Activated naive CD4-positive, alpha-beta T cell treated with anti-CD3 and anti-CD28 coated beads, Interleukin-2, amount 50 U/mL, for 16 hours (primary cell): ENCODE measurements at places on chromosomes 3 and 15.

- DNase-seq: peak; percentile 68
Observed at GRCh38 chr15:25862472-25863110, 536 bp downstream of the ATP10A start.

DNA sequence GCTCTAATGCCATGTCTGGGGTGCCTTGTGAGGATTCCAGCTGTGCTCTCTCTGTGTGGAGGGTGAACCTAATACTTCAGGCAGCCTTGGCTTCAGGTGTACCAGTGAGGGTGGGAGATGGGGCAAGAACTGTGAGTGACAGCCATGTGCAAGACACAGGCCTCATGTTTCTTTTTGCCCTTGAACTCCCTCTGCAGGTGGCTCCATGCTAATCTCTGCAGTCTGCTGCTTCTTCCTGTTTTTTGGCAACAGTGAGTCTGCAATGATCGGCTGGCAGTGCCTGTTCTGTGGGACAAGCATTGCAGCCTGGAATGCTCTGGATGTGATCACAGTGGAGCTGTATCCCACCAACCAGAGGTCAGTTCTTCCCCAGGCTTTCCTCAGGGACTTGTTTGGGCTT is 189.3 kb downstream of the SV2B start:
- DNase-seq: no peak

GRCh38 chr3:122974764-122975162 is 52.8 kb downstream of the SEMA5B start:
- DNase-seq: no peak

DNA sequence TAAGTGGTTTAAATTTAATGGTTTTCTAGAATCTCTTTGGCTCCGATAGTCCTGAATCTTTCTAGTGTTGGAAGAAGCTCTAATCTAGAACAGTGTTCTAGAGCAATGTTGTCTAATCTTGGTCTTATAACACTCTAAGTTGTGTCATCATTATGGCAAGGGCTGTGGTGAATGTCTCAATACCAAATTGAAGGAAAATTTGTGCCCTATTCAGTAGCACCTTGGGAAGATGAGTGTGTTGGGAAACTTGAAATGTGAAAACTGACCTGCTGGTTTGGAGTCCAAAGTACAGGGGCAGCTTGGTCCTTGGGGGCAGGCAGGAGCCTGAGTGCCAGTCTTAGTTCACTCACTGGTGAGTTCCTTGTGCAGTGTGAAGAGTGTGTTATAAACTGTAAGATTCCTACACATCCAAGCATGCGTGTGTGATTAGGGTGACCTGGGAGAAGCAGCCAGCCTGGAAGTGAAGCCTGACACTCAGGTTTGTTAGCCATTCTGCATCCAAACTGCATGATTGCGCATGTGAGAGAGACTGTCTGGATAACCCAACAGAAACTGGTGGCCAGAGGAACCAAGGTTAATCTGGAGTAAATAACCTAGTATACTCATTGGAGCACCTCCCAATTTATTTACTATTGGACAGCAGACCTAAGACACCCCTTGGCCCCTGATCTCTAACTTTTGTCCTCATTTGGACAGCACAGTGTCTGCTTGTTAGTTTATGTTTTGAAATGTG is 14.6 kb downstream of the ZNF592 start:
- no peak for DNase-seq

GRCh38 chr3:14836049-14836468 is 17.3 kb downstream of the FGD5 start:
- DNase-seq: no peak

- DNase-seq: no peak
Observed at GRCh38 chr3:36282766-36283165, 97.5 kb upstream of the STAC start.

DNA sequence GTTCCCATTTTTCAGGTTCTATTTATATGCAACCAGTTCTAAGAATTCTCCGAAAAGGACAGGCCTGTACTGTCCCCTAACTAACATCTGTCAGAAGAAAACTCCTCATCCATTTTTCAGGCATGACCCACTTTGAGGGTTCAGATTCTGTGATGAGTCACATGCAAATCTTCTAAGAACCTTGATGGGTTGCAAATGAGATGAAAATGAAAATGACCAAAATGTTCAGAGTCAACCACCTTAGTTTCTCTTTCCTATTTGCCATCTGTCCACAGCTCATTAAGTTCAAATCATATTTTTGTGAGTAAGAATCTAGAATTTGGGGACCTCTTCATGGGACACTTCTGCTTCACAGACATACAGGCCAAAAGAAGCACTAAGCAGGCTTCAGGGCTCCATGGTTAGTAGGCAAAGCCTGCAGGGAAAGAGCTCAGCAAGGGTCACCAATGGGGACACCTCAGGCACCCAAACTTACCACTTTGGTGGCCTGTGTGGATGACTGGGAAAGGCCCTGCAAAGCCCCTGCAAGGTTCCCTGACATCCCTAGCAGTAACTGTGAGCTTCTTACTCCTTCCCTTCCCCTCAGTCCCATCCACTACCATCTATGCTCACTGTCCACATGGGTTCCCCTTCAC is 122.0 kb downstream of the WDR76 start:
- DNase-seq: no peak

- DNase-seq: no peak
Observed at GRCh38 chr15:65777843-65778242, 14.2 kb downstream of the DENND4A start.

DNA sequence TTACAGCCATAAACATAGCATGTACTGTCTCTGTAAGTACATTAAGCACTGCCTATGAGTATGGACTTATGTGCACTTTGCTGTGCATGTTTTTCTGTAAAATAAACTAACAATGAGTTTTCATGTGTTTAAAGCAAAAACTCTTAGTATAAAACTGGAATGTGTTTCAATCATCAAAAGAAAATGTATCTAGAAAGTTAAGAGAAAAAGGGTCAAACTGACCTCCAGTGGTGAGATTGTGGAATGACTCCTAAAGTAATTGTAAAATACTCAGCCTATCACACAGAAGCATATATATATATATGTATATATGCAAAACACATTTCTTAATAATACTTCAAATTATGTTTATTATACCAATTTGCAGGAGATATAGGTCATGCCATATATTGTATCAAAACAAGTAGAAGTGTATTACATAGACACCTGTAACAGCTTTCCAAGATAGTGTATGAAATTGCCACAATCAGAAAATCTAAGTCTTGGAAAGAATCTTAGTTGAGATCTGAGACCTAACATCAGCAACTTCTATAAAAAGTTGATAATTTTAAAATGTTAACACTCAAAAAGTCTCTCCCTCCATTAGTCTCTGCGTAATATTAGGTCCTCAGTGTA is 199.6 kb downstream of the FMN1 start:
- DNase-seq: no peak

GRCh38 chr3:114718898-114719210 is 425.0 kb downstream of the TIGIT start:
- no peak for DNase-seq

- no peak for DNase-seq
Observed at GRCh38 chr15:68797191-68797590, 23.5 kb downstream of the ANP32A start.

DNA sequence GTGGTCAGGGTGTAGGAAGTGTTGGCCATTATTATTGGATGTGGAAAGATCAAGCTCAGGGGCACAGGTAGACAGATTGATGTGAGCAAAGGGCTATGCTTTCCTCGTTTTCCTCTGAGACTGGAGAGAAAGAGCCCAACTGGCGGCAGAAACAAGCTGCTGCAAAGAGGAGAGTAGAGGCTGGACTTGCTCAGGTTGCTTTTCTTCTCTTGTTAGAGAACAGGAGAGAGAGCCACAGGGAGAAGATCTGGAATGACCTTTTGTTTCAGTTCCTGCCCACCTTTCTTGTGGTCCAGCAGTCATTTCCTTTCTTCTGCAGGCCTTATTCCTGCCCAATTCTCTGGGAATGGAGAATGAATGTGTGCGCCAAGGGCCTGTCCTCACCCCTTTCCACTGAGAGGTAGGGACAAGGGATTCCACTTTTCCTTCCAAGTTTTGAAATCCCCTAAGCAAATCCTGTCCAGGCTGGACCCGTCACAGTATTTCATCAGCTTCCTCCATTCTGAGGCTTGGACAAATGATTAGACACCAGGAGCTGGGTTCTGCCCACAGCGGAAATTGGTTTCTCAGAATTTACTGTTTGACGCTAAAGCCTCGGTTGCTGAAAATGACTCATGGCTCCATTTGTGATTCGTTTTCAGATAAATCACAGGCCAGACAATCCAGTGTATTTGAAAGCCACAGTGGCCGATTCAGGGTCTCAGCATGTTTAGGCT is 16.1 kb downstream of the ZNF80 start:
- DNase-seq: no peak

- DNase-seq: no peak
Observed at GRCh38 chr3:130569461-130570365, 52.7 kb downstream of the COL6A6 start.

GRCh38 chr15:80286055-80286454 is 34.0 kb upstream of the CTXND1 start:
- no peak for DNase-seq

GRCh38 chr15:80389370-80389769 is 14.8 kb upstream of the ARNT2 start:
- no peak for DNase-seq

- no peak for DNase-seq
Observed at GRCh38 chr3:53763353-53763752, 82.9 kb downstream of the CHDH start.

DNA sequence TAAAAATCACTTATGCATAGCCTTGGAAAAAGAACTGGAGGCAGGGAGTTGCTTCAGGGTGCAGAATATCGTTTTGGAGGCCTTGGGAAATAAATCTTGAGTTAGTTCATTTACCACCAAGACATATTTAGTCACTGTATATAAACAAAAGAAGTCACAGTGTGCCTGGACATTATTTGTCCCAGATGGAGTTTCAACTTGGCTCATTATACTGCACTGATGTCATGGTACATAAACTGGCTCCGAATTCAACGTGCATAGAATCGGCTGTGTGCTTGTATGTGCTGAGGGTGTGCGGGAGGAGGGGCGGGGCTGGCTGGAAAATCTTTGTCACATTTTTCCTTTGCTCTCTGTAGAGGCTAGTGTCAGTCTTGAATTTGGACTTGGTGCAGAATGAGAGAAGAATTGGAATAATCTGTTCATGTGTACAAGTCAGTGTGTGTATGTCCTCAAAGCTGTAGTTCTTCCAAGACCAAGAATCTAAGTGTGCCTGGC is 86.6 kb downstream of the FNDC3B start:
- no peak for DNase-seq

GRCh38 chr3:116046350-116046749 is 398.9 kb downstream of the LSAMP start:
- DNase-seq: no peak

DNA sequence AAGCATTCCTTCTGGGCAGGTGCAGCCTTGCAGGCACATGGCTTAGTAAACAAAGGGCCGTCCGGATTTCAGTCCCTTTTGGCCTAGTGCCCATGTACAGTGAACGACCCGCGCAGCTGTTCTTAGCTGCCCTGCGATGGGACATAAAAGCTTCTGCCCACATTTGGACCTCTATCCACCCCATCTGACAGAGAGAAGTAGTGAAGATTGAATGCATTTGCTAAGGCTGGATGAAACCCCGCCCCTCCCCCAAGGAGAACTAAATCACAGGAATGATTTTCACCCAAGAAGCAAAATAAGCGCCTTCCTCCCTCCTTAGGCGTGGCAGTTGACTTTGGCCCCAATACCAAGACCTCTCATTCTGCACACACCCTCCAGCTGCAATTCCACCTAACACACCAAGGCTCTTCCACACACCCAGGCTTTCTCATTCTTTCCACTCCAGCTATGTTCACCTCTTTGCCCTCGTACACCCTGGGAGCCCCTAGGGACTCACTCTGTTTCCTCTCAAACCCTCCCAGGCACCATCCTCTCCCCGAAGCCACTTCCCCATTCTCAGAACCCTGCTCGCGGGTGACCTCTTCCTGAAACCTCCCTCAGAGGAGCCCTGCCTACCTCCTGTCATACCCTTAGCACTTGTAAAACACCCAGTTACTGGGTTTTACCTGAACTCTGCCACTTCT is 14.1 kb upstream of the HRH1 start:
- no peak for DNase-seq

DNA sequence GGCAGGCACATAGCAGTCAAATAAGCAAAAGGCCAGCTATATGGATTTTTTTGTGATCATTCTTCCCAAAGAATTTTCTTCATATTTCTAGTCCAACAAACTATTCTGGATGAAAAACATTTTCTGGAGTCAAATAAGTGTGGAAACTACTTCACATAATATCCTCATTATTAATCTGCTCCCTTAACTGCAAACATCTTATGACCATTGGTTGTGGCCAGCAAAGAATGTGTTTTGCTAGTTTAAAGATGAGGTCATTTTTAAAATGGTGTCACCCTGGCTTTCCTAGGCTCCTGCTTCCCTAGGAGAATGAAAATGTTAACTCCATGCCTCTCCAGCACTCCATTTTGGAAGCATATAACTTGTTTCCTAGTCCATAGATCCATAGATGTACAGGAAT is 118.8 kb downstream of the SST start:
- DNase-seq: no peak

GRCh38 chr3:28906561-28907310 is 374.1 kb upstream of the RBMS3 start:
- no peak for DNase-seq
